ENCODE measurements at places on chromosomes 5 and 9. TPM values are rescaled to one million over a fixed set of nuclear protein-coding genes. Genes with fewer than 3 reads are reported as not detected.

Gene TMEM215
- polyA plus RNA-seq = 2.9 TPM

Gene CNTNAP3B
- polyA plus RNA-seq = 7.9 TPM

DNA sequence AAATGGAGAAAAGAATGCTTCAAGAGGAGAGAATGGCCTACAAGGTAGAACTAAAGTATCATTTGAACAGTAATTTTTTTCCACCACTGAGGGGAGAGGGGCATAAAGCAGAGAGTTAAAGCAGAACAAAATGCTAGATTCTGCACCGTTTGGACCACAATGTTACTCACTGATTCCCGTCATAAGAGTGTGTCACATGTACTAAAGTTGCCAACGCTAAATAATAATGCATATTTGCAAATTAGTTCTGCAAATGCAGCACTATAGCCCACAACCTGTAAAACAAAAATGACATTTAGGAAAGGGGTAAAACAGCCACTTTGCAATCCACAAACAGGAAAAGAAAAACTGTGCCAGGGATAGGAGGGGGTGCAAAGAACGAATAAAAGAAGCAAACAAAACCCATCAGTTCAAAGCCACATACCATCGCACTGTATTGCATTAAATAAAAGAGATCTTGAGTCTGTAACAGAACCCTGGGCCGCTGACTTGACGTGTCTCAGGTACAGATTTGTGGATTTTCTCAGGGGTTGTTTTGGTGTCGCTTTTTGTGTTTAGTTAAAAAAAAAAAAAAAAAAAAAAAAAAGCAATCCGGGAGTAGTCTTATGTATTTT lies 7.7 kb upstream of the NFIB start:
- DNase-seq = peak; percentile 39

DNA sequence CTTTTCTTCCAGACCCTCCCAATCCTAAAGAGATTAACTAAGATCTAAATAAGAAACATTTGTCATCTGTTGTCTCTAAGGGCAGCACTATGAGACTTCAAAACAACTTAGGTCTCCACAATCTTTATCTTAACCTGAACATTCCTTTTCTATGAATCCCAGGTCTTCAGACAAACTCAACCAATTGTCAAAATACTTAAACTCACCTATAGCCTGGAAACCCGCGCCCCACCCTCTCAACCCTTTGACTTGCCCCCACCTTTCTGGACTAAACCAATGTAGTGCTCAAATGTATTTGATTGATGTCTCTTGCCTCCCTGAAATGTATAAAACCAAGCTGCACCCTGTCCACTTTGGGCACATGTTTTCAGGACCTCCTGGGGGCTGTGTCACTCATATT lies 76.5 kb upstream of the DMRT1 start:
- no peak for DNase-seq

- peak; percentile 83 for DNase-seq
These were observed 675 bp upstream of the SPAAR start for GRCh38 chr9:35908504-35909125.

DNA sequence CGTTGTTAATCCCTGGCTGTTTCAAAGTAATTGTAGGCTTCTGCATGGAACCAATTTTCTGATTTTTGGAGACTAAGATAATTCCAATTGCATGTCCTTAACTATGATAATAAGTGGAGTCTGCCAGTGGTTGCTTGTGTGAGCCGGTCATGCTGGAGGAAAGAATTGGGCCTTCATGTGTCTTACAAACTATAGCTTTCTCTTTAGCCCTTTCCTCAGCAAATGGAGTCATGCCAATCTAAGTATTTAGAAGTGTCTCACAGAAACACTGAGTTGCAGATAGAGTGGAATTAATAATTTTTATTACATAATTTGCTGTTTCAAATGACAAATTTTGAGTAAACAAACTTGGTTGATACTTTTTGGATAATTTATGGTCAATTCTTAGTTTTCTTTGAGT lies 200.4 kb downstream of the FBXL7 start:
- no peak for DNase-seq

Measured in muscle of back (tissue), 13 donors.